ENCODE measurements at places on chromosomes 6 and 20.
A peak's percentile ranks its signal among the peaks of the same experiment; 100 is the strongest.

DNA sequence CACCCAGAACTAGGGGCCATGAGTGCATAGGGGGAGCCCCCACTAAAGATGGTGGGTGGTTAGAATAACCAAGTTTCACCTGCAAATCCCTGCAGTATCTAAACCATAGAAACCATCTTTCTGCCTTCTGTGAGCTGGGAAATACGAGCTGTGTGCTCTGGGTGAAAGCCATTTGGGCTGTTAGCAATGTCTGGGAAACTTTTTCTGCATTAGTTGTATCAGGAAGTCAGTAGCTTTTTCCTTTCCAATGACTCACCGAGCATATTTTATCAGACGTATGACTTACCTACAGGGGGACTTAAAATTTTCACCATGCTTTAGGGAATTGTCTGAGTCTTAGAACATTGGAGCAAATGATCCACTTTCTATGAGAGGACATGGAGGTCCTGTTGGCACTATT, 584.0 kb downstream of the QKI start:
- DNase-seq = no peak
- H3K27ac ChIP-seq = no peak overlapping the region
- H3K4me3 ChIP-seq = no peak overlapping the region
- no peaks in the 10 kb centered on the region for H3K4me1 ChIP-seq
- H3K36me3 ChIP-seq = no peaks in the 10 kb centered on the region

GRCh38 chr20:20561841-20562240, 150.6 kb downstream of the RALGAPA2 start:
- DNase-seq = no peak
- H3K27me3 ChIP-seq = no peaks in the 10 kb centered on the region
- H3K36me3 ChIP-seq = peaks cover 14% of the 10 kb centered on the region
- no peak overlapping the region for H3K4me3 ChIP-seq

GRCh38 chr20:61880706-61881105, 185.0 kb downstream of the TAF4 start:
- H3K4me1 ChIP-seq = no peaks in the 10 kb centered on the region
- H3K27ac ChIP-seq = no peak overlapping the region
- no peaks in the 10 kb centered on the region for H3K36me3 ChIP-seq
- peaks cover 4% of the 10 kb centered on the region for H3K27me3 ChIP-seq
- no peak for DNase-seq

GRCh38 chr20:40304119-40304613, 384.9 kb downstream of the MAFB start:
- DNase-seq = no peak
- no peak overlapping the region for H3K4me3 ChIP-seq
- no peaks in the 10 kb centered on the region for H3K36me3 ChIP-seq
- no peaks in the 10 kb centered on the region for H3K4me1 ChIP-seq

GRCh38 chr6:45681860-45682511, 304.3 kb upstream of the SUPT3H start:
- H3K36me3 ChIP-seq = peaks cover 2% of the 10 kb centered on the region
- DNase-seq = peak; percentile 36
- peaks cover 7% of the 10 kb centered on the region for H3K27me3 ChIP-seq
- H3K4me3 ChIP-seq = no peak overlapping the region
- H3K27ac ChIP-seq = peak overlapping the region; percentile 47
- H3K4me1 ChIP-seq = peaks cover 32% of the 10 kb centered on the region

GRCh38 chr20:44642203-44643153, 9.0 kb downstream of the ADA start:
- no peak for DNase-seq
- peaks cover 77% of the 10 kb centered on the region for H3K4me1 ChIP-seq
- H3K36me3 ChIP-seq = peaks cover 28% of the 10 kb centered on the region
- H3K27me3 ChIP-seq = no peaks in the 10 kb centered on the region
- peak overlapping the region; percentile 31 for H3K4me3 ChIP-seq

GRCh38 chr20:20888266-20888656, 175.8 kb upstream of the RALGAPA2 start:
- no peak overlapping the region for H3K27ac ChIP-seq
- H3K4me3 ChIP-seq = no peak overlapping the region
- no peaks in the 10 kb centered on the region for H3K36me3 ChIP-seq

DNA sequence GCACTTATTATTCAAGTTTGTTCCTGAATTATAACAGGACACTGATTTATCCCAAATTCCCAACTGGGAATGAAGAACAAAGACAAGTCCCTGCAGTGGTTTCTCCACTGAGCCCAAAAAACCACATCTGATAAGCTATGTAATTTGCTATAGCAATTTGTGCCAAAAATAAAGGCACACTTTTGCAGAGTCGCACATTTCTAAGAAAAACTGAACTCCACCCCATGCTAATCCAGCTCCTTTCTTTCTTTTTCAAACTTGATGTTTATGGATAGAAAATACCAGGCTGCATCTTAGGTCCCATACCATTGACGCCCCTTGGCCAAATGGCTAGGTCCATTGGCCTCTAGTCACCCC, 170.2 kb upstream of the CITED2 start:
- peaks cover 5% of the 10 kb centered on the region for H3K36me3 ChIP-seq
- no peak overlapping the region for H3K27ac ChIP-seq
- peaks cover 50% of the 10 kb centered on the region for H3K4me1 ChIP-seq

GRCh38 chr6:129050086-129050485, 167.1 kb downstream of the LAMA2 start:
- DNase-seq = no peak
- no peak overlapping the region for H3K4me3 ChIP-seq
- no peaks in the 10 kb centered on the region for H3K27me3 ChIP-seq
